ENCODE measurements at places on chromosomes 1 and 21. TPM values are rescaled to one million over a fixed set of nuclear protein-coding genes. Genes with fewer than 3 reads are reported as not detected.

PRMT2 gene
- total RNA-seq, result 258 TPM

TEX35 gene
- not detected for total RNA-seq

ERG gene
- not detected for total RNA-seq

ARHGEF16 gene
- total RNA-seq, result not detected

KRTAP20-1 gene
- not detected for total RNA-seq

CASQ1 gene
- total RNA-seq, result not detected

CYP4A22 gene
- not detected for total RNA-seq

ELF3 gene
- 1.2 TPM for total RNA-seq

GUCA2B gene
- total RNA-seq, result not detected

C1orf167 gene
- total RNA-seq, result not detected

NT5C1A gene
- 0.54 TPM for total RNA-seq

C4BPB gene
- total RNA-seq, result not detected

DNA sequence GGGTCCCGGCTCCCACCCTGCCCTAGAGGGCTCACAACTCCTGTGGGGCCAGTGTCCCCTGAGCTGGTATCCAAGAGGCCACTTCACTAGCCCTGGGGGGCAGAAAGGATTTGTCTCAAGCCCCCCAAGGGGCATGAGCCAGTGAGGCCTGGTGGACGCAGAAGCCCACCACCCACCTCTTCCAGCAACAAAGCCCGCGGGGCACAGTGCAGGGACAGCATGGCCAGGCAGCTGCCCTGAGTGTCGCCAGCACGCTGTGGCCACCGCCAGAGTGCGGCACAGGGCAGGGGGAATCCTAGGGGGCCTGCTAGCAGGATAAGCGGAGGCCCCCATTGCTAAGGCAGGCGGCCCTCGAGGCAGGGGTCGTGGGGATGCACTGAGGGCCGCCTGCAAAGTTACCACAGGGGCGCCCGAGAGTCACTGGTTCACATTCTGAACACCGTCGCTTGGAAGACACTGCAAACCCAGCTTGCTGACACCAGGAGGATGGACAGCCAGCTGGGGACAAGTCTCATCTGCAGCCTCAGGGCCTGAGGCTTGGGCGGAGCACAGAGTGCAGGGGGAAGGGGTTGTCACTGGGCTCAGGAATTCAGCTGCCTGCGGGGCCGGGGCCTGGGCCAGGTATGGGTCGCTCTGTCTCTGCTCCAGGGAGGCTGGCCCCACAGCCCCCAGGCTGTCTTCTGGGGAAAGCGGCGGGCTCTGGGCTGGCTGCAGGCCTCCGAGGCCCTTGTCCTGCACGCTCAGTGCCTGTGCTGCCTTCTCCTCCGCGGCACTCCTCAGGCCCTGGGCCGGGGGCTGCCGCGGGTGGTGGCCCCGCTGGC is 26.8 kb downstream of the SLC19A1 start:
- peaks cover 3% of the 10 kb centered on the region for H3K4me1 ChIP-seq
- no peak overlapping the region for H3K27ac ChIP-seq
- DNase-seq, result no peak

GRCh38 chr1:65009724-65010420 is 43.5 kb upstream of the JAK1 start:
- no peak overlapping the region for H3K27ac ChIP-seq
- no peaks in the 10 kb centered on the region for H3K27me3 ChIP-seq
- no peak for DNase-seq
- peaks cover 22% of the 10 kb centered on the region for H3K4me1 ChIP-seq
- H3K36me3 ChIP-seq, result no peaks in the 10 kb centered on the region

GRCh38 chr1:38029685-38030511 is 16.7 kb downstream of the POU3F1 start:
- H3K27me3 ChIP-seq, result no peaks in the 10 kb centered on the region
- no peak for DNase-seq
- H3K27ac ChIP-seq, result peak overlapping the region; percentile 43
- peaks cover 12% of the 10 kb centered on the region for H3K36me3 ChIP-seq

DNA sequence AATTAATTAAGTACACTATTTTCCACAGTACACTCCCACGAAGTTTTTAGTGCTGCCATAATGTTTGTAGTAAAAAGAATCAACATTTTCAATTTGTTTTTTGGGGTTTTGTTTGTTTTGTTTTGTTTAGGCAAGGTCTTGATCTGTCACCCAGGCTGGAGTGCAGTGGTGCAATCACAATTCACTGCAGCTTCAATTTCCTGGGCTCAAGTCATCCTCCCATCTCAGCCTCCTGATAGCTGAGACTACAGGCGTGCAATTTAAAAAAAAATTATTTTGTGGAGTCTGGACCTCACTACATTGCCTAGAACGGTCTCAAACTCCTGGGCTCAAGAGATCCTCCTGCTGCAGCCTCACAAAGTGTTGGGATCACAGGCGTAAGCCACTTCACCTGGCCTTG is 11.4 kb downstream of the GLUL start:
- no peaks in the 10 kb centered on the region for H3K36me3 ChIP-seq
- H3K27ac ChIP-seq, result no peak overlapping the region
- DNase-seq, result no peak
- H3K4me1 ChIP-seq, result no peaks in the 10 kb centered on the region

- peak overlapping the region; percentile 51 for H3K4me3 ChIP-seq
- H3K36me3 ChIP-seq, result no peaks in the 10 kb centered on the region
- H3K27me3 ChIP-seq, result no peaks in the 10 kb centered on the region
- peaks cover 15% of the 10 kb centered on the region for H3K4me1 ChIP-seq
Observed at GRCh38 chr1:180953291-180954004, 40.8 kb downstream of the KIAA1614 start.

- DNase-seq, result no peak
- H3K27ac ChIP-seq, result no peak overlapping the region
- H3K4me3 ChIP-seq, result no peak overlapping the region
- H3K27me3 ChIP-seq, result peaks cover 29% of the 10 kb centered on the region
- H3K4me1 ChIP-seq, result no peaks in the 10 kb centered on the region
- no peaks in the 10 kb centered on the region for H3K36me3 ChIP-seq
Observed at GRCh38 chr1:38452246-38452645, 405.7 kb upstream of the POU3F1 start.

GRCh38 chr1:203447151-203447550 is 28.5 kb upstream of the PRELP start:
- H3K36me3 ChIP-seq, result no peaks in the 10 kb centered on the region
- H3K4me1 ChIP-seq, result no peaks in the 10 kb centered on the region
- H3K27me3 ChIP-seq, result peaks cover 23% of the 10 kb centered on the region
- DNase-seq, result no peak

DNA sequence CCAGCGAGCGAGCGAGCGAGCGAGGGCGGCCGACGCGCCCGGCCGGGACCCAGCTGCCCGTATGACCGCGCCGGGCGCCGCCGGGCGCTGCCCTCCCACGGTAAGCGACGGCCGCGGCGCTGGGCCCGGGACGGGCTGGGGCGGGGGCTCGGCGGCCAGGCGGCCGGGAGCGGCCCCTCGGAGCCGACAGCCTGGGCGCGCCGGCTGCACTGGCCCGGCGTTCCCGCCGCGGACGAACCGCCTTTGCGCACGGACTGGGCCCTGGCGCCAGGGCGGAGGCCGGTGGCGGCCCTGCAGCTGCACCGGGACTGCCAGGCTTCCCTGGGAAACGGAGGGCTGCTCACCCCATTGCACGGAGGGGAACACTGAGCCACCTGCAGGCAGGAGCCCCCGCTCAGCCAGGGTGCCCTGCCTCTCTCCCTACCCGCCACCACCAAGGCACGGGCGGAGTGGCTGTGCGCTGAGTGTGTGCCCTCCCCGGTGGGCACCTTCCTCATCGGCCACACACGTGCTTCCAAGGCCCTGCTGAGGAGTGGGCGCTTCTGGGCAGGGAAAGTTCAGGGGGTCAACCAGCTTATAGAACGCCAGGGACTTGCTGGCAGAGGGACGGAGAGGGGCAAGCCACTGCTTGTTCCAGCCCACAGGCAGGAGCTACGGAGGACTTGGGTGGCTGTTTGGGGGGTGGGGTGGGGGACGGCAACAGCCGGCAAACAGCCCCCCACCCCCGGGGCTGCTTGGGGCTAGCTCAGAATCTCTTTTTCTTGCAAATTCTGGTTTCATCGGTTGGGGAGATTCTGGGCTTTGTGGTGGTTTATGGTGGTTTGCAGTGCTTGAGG is 532 bp downstream of the CSF1 start:
- peaks cover 11% of the 10 kb centered on the region for H3K27me3 ChIP-seq
- peak overlapping the region; percentile 65 for H3K4me3 ChIP-seq
- no peak for DNase-seq
- H3K36me3 ChIP-seq, result no peaks in the 10 kb centered on the region
- peak overlapping the region; percentile 55 for H3K27ac ChIP-seq

DNA sequence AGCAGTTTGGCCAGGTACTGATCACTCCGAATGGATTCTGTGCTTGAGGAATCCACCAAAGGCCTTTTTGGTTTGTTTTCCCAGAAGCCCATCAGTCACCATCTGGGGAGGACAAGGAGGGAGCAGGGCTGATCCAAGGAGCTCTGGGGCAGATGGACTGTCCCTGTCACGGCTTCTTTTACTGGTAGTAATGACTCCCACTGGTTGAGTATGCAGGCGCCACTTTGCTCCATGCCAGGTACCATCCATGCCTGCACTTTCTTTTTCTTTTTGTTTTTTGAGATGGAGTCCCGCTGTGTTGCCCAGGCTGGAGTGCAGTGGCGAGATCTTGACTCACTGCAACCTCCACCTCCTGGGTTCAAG is 101.7 kb downstream of the UBIAD1 start:
- DNase-seq, result no peak
- H3K4me3 ChIP-seq, result no peak overlapping the region
- H3K36me3 ChIP-seq, result no peaks in the 10 kb centered on the region
- H3K4me1 ChIP-seq, result peaks cover 6% of the 10 kb centered on the region
- H3K27ac ChIP-seq, result no peak overlapping the region
- peaks cover 6% of the 10 kb centered on the region for H3K27me3 ChIP-seq

- H3K4me1 ChIP-seq, result no peaks in the 10 kb centered on the region
- no peak for DNase-seq
- no peaks in the 10 kb centered on the region for H3K36me3 ChIP-seq
- no peak overlapping the region for H3K27ac ChIP-seq
- no peak overlapping the region for H3K4me3 ChIP-seq
- H3K27me3 ChIP-seq, result no peaks in the 10 kb centered on the region
Observed at GRCh38 chr1:7856345-7856744, 3.5 kb upstream of the UTS2 start.

GRCh38 chr1:202046227-202046626 is 35.8 kb downstream of the ELF3 start:
- no peaks in the 10 kb centered on the region for H3K4me1 ChIP-seq
- H3K27ac ChIP-seq, result no peak overlapping the region
- H3K4me3 ChIP-seq, result no peak overlapping the region
- H3K27me3 ChIP-seq, result peaks cover 31% of the 10 kb centered on the region
- no peak for DNase-seq

- no peak overlapping the region for H3K4me3 ChIP-seq
- no peaks in the 10 kb centered on the region for H3K4me1 ChIP-seq
- no peak overlapping the region for H3K27ac ChIP-seq
- no peaks in the 10 kb centered on the region for H3K36me3 ChIP-seq
- no peak for DNase-seq
Observed at GRCh38 chr1:172219966-172220365, 200.5 kb upstream of the C1orf105 start.

- no peak overlapping the region for H3K4me3 ChIP-seq
- no peaks in the 10 kb centered on the region for H3K27me3 ChIP-seq
- H3K36me3 ChIP-seq, result no peaks in the 10 kb centered on the region
- no peaks in the 10 kb centered on the region for H3K4me1 ChIP-seq
- no peak for DNase-seq
- H3K27ac ChIP-seq, result no peak overlapping the region
Observed at GRCh38 chr1:118254001-118254400, 69.0 kb upstream of the SPAG17 start.

DNA sequence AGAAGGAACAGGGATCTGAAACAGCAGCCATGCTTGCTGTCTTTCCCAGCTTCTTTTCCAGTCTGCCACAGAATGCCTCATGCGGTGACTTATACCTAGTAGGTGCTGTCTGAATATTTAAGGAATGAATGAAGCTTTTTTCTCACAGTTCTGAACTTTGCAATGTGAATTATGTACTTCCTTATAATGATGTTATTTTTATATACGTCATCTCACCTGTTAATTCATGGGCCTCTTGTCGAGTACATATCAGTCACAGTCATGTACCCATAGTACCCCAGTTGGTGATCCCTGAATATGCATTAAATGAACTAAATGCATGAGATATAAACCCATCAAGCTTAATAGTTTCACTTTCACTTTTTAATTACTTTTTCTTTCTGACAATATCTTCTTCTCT is 132.7 kb downstream of the NTNG1 start:
- no peak overlapping the region for H3K27ac ChIP-seq
- H3K27me3 ChIP-seq, result no peaks in the 10 kb centered on the region
- H3K4me3 ChIP-seq, result no peak overlapping the region
- H3K4me1 ChIP-seq, result no peaks in the 10 kb centered on the region
- H3K36me3 ChIP-seq, result no peaks in the 10 kb centered on the region
